ENCODE measurements at places on chromosomes 11 and 22. TPM values are rescaled to one million over a fixed set of nuclear protein-coding genes. Genes with fewer than 3 reads are reported as not detected.
A peak's percentile ranks its signal among the peaks of the same experiment; 100 is the strongest.

DNA sequence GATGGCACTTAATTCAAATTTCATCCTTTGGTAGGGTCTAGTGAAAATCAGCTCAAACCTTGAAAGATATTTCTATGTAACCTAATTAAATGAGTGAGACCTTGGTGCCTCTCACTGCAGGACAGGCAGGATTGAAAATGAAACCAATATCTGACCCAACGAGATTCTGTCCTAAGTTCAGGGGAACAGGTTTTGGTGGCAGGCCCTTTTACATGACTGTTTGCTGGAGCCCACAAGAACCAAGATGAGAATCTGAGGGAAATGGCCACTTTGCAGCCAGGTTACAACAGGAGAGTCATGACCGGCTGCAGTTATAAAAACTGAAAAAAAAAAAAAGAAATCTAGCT, 130.2 kb downstream of the TRIM44 start:
- DNase-seq, result no peak

Gene MS4A3
- 2.3 TPM for polyA plus RNA-seq

- DNase-seq, result no peak
Observed at GRCh38 chr11:76823481-76824028, 37.2 kb upstream of the ACER3 start.

DNA sequence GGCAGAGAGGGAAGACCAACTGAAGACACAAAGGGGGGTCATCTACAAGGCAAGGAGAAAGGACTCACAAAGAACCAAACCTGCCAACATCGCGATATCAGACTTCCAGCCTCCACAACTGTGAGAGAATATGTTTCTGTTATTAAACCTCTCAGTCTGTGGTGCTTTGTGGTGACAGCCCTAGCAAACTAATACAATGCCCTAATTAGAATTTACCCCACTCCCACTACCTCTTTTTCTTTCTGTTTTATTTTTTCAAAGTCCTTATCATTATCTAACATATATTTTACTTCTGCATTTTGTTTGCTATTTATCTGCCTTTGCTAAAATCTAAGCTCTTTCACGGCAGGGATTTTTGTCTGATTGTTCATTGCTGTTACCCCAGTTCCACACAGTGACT, 2.5 kb upstream of the OR52D1 start:
- no peak for DNase-seq

Gene ALKBH8
- polyA plus RNA-seq, result 14.8 TPM

- DNase-seq, result peak; percentile 64
Observed at GRCh38 chr11:2316169-2316962, 14.6 kb downstream of the TSPAN32 start.

Gene TUBA8
- 2.2 TPM for polyA plus RNA-seq

Gene OR52H1
- polyA plus RNA-seq, result 0.20 TPM

Gene DNAJC4
- 61.3 TPM for polyA plus RNA-seq

GRCh38 chr11:61954851-61955421, 4.8 kb downstream of the BEST1 start:
- DNase-seq, result peak; percentile 86

Gene DAGLA
- 2.5 TPM for polyA plus RNA-seq

- DNase-seq, result no peak
Observed at GRCh38 chr22:35894464-35894878, 134.2 kb downstream of the RBFOX2 start.

- DNase-seq, result no peak
Observed at GRCh38 chr11:125110506-125110905, 920 bp downstream of the TMEM218 start.

- DNase-seq, result no peak
Observed at GRCh38 chr11:113023228-113023627, 62.0 kb downstream of the NCAM1 start.

GRCh38 chr11:94134651-94135512, 6.2 kb downstream of the PANX1 start:
- DNase-seq, result no peak

DNA sequence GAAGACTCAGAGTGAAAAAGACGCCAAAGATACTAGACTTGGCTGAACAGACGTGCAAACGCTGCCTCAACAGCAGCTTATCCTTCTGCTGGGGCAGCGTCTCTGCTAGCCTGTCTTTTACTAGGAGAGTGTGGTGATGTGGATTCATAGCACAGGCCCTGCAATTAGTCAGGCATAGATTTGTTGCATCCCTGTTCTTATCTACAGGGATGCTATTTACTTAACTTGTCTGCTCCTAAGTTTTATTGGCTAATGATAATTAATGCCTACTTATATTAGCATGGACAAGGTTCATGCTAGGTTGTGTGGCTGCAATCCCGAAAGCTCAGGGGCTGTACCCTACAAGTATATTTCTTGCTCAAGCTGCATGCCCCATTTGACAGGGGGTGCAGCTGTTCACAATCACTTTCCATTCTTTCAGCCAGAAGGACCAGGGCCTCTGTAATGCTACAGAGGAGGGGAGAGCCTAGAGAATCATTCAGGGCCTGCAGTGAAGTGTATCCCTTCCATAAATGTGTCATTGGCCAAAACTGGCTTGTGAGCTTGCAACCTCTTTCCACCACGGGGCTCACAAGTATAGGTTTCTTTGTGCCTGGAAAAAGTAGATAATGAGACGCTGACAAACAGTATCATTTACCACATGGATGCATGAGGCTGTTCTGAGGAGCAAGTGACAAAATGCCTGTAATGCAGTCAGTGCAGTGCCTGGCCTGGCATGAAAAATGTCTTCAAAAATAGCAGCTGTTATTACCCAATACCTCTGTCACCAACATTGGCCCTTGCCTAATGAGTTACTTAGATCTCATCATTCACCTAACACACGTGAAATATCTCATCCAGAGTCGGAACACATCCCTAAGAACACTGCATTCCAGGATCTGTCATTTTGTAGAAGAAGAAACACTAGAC, 685.8 kb upstream of the API5 start:
- DNase-seq, result no peak

- no peak for DNase-seq
Observed at GRCh38 chr22:49699476-49699875, 128.2 kb downstream of the BRD1 start.

Gene STX3
- polyA plus RNA-seq, result 28.6 TPM

DNA sequence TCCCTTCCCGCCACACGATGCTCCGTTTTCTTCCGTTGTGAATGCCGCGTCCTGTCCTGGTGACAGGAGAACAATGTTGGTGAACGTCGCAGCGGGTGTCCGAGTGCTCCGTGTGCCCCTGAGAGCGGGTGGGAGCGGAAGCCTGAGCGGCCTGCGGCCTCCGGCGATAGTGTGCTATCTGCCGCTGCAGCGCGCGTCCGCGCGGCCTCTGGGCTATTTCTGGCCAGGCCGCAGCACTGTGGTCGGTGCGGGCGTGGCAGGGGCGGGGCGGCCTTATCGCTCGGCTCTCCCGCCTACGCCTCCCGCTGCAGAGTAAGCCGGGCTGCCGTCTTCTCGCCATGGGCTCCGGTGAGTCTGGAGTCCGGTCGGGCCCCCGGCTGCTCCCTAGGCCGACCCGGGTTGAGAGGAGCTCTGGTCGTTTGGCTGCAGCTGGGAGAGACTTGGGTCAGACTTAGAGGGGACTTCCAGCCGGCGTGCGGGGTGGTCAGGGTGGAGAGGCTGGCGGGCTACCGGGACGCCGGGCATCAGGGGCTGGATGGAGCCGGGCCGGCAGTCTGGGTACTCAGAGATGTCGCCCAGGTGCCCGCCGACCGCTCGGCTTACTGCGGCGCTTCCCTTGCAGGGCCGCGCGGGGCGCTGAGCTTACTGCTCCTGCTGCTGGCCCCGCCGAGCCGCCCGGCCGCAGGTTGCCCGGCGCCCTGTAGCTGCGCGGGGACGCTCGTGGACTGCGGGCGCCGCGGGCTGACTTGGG, at the start of gene GP1BB:
TSS of gene GP1BB (plus strand) at position 308 of the 751 bp plus-strand sequence. CDS start at position 339, 31 bp downstream.
- no peak for DNase-seq

Gene PAMR1
- polyA plus RNA-seq, result 8.7 TPM

DNA sequence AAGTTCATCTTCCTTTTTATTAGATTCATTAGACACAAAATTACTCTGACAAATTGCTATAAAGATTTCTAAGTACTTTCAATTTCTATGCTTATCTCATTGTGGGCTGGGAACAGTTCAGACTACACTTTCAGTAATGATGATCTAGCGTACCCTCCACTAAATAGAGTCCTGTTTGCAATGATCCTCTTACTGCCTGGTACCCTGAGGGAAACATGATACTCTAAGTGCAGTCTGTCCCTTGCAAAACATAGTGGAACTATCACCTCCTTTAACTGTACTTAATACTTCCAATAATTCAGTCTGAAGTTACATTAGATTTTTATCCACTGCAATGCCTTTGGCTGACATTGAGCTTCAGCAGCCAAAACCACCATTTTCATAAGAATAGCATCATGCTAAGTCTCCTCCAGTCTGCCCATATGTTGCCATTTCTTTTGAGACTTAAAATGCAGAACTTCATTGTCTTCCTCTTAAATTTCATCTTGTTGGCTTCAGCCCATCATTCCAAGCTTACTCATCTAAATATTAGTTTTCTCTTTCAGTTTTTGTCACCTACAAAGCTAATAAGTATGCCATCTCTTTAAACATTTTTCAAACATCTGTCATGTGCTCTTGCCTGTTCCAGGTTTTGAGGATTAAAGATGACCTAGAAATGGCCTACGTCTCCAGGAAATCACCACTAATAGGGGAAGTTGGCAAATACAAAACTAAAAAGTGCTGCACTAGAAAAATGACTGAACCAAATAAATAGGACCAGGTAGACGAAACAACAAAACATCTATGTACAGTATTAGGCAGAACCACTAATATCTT, 55.5 kb downstream of the PAK1 start:
- DNase-seq, result no peak

DNA sequence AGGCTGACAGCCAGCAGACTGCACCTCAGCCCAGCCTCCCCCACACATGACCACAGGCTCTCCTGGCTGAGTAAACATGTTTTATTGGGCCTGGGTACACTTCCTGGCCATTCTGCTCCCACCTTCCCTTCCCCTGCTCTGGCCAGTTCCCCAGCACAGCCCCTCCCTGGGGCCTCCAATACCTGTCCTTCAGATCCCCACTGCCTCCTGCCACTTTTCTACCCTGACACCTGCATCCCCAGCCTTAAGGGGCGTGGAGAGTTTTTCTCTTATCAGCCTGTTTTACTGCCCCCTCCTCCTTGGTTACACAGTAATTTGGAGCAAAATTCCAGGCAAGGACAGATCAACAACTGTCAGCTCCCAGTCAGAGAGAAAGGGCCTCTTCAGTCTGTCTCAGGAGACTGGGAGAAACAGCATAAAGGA, at the start of gene ISX:
TSS of gene ISX (plus strand) at position 363 of the 423 bp plus-strand sequence. CDS start 930 bp downstream, outside the sequence.
- peak; percentile 30 for DNase-seq

DNA sequence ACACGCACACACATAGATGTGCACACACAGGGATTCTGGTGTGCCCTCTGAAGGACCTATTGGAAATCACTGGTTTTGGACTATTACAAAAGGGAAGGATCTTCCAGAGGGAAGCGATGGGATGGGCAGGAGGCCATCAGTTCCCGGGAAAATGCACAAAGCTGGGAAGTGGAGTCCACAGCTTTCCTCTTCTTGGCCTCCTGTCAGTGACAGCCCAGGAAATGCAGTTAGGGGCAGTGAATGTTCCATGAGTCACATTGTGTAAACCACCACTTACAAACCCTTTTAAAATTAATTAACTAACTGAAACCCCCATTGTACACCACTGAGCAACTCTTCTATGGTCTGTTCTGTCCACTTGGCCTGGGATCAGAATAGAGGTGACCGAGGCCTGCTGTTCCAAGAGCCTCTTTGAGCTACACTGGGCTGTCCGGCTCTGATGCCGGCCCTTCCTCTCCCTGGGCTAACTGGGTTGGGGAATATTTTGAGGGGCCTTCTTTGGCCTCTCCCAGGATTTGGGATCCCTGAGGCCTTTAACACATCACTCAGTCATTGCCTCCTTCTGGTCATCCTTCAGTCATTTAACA, 137.7 kb downstream of the FEZ1 start:
- DNase-seq, result no peak

Gene OR5B21
- polyA plus RNA-seq, result not detected

DNA sequence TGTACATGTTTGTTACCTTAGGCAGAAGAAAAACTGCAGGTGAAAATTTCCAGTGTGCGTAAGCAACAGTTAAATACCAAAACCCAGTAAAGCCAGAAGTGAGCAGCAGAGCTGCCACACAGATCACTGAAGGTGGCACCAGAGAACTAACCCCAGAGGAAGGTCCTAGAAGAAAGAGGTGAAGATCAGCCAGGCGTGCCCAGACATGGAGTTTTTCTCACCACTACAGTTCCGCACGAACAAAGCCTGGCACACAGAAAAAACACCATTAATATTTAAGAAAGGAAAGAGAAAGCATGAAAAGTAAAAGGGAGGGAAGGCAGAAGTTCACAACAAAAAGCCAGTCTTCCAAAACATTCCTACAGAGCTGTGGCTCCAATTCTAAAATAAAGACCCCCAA, 60.7 kb downstream of the STK33 start:
- DNase-seq, result no peak

GRCh38 chr11:77039491-77040400, 5.5 kb downstream of the B3GNT6 start:
- DNase-seq, result peak; percentile 77

GRCh38 chr11:18393581-18394274, 635 bp upstream of the LDHA start:
- no peak for DNase-seq

Gene IGSF9B
- 1.8 TPM for polyA plus RNA-seq

Gene SCUBE2
- 38.5 TPM for polyA plus RNA-seq

DNA sequence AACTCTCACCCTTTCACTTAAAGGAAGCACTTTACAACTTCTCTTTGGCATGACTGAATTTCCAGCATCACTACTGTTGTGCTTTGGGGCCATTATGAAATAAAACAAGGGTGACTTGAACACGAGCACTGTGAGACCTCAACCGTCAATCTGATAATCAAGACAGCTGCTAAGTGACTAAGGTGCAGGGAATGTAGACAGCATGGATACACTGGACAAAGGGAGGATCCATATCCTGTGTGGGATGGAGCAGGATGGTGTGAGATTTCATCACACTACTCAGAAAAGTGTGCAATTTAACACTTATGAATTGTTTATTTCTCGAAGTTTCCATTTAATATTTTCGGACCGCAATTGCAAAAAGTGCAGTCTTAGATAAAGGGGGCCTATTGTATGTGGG, 16.1 kb upstream of the EXPH5 start:
- no peak for DNase-seq

Gene MPEG1
- 12.3 TPM for polyA plus RNA-seq

Gene UBQLN3
- polyA plus RNA-seq, result not detected

GRCh38 chr22:33811208-33811607, 109.1 kb downstream of the LARGE1 start:
- no peak for DNase-seq

Gene THY1
- polyA plus RNA-seq, result 47.2 TPM

DNA sequence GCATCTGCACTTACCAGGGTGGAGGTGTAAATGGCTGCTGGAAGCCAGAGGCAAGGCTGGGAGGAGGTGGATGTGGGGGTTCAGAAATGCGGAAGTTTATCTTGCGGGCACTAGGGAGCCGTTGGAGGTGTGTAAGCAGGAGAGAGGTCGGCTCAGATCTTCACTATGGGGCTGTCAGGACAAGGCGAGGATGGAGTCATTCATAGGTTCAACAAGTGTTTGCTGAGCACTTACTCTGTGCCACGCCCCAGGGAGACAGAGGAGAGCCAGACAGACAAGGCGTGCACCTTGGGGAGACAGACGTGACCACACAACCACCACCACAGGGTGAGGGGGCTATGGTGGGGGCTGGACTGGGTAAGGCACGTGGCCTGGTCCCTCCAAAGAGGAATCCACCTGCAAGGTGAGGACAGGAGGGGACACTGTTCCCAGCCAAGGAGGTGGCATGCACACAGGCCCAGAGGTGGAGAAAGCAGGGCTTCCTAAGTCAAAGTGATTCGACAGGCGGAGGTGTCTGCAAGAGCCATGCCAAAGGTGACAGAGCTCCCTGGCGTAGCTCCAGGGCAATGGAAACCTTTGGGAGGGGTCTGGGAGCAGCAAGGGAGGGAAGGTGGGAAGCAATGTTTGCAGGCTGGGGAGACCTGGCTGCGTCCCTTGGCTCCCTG, 30.8 kb upstream of the TCF20 start:
- DNase-seq, result no peak
